ENCODE measurements at places on chromosomes 6 and 20. TPM values are rescaled to one million over a fixed set of nuclear protein-coding genes. Genes with fewer than 3 reads are reported as not detected.

DNA sequence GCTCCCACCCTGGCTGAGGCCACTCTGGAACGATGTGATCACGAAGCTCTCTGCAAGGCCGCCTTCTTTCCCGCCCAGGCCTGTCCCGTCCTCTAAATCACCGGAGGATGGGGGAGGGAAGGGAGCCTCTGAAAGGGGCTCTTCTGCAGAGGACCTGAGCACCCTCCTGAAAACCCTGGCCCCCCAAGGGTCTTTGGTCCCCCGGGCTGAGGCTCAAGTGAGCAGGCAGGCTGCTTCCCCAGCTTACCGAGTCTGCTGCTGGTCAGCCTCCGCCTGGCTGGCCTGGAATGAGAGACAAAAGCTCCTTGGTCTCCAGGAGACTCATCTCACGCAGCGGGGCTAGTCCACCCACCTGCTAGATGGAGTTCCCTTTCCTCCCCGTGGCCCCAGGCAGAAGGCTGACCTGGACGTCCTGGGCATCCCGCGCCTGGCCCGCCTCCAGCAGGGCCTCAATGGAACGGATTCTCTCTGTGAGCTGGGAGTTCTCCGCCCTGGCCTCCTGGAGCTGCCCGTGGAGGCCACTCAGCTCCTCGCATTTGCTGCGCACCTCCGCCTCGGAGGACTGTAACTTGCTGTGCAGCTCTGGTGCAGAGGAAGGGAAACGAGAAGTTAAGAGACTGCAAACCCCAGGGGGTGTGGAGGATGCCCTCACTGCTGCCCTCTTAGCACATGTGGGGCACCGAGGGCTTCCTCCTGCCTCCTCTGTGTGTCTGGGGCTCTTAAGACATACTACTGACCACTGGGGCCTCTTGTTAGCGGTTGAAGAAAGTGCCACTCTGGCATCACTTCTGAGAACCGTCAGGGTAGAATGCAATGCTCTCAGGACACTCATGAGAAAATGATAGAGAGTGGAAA, 54.7 kb downstream of the RRBP1 start:
- DNase-seq: no peak

The HLA-DQB1 gene
- total RNA-seq: not detected

The MDFI gene
- total RNA-seq: 5.0 TPM

The ALDH8A1 gene
- 0.12 TPM for total RNA-seq

The HLA-F gene
- total RNA-seq: 69.5 TPM

DNA sequence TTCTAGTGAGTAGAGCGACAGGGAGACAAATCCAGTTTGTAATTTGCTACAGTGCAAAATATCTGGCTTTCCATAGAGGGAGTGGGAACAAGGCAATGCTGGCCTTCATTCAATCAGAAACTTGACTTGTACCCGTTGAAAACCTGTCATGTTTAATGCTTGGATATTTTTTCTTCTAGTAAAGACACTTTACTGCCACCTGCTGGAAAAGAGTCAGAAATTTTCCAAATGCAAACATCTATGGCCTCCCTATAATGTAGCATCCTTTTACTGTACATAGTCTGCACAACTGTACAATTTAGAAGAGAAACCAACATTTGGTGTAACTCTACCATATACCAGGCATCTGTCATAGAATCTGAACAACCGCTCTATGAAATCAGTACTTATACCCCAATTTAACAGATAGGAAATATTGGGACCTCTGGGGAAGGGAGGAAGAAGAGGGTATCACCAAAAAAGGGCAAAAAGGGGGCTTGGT, 16.7 kb upstream of the TBC1D20 start:
- DNase-seq: peak; percentile 76

DNA sequence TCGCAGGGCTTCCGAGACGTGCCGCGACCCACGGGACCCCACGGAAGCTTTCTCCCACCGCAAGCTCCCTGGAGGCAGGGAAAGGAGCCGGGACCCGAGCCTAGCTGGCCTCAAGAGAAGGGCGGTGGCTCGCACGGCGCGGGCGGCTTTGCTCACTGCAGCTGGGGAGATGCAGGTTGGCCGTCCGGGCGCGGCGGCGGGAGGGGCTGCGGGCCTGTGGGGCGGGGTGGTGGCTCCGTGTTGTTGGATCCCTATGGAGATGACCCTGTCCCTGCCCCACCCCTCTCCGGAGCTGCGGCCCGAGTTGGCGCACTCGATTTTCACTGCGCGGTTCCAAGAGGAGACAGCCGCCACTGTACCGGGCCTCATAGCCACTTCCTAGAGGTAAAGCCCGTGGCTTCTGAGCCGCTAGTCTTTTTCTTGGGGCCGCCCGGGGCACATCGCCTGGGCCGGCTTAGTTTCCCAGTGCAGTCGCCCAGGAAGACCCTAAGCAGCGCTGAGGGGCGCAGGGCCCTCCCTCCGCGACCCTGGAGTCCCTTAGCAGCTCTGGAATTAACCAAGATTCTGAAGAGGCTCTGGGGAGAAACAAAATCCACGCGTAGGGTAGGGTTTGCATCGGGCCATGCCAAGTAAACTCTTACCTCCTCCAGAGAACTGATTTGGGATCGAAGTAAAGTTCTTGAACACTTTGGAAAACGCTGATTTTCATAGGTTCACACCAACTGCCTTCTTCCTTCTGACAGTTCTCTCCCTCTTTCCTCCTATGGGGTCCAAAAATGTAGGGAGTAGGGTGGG, at the start of gene ECT2L:
TSS of gene ECT2L (plus strand) at position 279 of the 795 bp plus-strand sequence. CDS start 17,188 bp downstream, outside the sequence.
- peak; percentile 85 for DNase-seq

The UBR2 gene
- total RNA-seq: 22.6 TPM

The BPIFB2 gene
- total RNA-seq: not detected

DNA sequence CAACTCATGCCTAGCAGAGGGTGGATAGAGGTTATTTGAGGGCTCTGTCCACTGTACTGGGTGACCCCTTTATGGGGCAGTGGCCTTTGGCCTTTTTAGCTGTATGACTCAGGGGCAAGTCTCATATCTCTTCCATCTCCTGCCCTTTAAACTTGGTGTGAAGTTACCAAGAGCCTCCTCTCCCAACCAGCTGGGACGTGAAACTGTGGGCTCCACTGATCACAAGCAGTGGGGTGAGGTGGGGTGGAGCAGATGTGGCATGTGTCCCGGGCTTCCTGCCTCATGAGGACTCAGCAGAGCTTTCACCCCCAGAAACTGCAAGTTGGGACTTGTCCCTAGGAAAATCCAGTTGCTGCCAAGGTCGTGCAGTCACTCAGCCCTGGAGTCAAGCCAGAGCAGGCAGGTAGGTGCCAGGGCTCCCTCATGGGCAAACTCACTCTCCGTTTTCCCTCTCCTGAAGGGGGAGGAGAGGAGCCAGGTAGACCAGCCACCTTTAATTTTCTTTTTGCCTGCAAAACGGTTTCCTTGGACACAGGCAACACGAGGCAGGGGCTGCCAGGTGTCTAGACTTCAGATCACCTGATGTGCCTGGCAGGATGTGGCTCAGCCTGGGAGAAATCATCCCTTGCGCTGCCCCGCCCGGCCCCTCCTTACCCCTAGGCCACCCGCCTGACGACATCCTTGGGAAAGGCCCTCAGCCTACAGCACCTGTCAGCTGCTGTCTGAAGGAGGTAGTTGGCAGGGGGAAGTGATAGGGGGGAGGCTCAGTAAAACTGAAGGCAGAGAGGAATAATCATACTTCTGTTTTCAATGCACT, 4.0 kb downstream of the CDKN1A start:
- DNase-seq: peak; percentile 69

GRCh38 chr6:68069921-68070710, 565.0 kb upstream of the ADGRB3 start:
- DNase-seq: no peak

DNA sequence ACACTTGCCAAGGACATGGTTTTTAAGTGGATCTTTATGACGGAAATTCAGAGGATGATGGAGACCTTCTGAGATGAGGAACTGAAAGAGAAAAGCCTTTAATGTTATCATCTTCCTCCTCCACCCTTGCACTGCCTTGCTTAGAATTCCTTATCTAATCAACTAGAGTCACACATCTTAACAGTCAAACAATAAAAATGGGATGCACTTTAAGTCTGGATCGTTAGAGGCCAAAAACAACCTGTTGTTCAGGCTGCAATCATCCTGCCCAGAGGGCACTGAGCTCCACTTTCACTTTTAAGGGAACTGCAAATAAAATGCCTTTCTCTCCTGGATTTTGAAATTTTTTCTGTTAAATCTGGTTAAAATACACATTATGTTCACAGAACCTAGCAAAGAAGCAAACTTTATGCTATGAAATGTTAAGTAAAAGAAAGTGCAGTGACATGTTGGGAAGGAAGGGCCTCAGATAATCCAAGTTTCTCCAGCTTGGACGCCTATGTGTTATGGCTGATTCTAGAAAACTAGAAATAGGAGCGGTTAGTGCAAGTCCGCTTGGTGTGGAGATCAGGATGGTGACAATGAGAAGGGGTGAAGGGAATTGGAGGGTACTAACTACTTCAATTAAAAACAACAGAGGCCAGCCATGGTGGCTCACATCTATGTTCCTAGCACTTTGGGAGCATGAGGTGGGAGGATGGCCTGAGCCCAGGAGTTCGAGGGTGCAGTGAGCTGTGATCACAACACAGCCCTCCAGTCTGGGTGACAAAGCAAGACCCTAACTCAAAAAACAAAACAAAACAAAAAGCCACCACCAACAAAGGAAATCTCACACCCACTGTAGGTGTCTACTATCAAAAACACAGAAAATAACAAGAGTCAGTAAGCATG, 66.4 kb upstream of the KIF13A start:
- DNase-seq: peak; percentile 51

The MYL9 gene
- total RNA-seq: 20.3 TPM

- peak; percentile 36 for DNase-seq
These were observed 398.0 kb downstream of the CDKAL1 start for GRCh38 chr6:20932284-20932683.

DNA sequence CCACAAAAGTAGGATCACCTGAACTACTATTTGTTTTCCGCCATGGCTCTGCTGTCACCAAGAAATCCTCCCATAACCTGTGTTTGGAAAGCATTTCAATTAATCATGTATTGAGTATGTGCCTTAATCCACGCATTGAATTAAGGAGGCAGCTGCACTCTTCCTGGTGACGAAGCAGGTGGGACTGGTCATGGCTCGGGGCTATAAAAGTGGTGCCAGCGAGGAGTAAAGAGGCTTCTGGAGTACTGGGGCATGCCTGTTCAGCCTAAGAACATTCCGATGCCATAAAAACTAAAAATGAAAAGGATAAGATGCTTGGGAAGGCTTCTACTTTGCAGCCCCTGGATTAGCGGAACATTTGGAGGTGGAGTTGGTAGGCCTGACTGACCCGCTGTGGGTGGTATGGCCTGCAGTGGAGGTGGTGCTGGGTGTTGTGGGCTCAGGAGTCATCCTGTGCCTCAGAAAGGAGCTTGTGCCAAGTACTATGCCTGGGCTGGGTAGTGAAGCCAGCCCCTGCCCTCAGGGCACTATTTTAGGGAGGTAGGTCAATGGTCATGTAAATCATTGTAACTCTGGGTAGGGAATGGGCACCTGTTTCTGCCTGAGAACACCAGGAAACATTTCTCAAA, 110.5 kb downstream of the B3GAT2 start:
- no peak for DNase-seq

- no peak for DNase-seq
These were observed 33.9 kb upstream of the OVOL2 start for GRCh38 chr20:18091623-18092022.

The HSD17B8 gene
- 3.2 TPM for total RNA-seq

GRCh38 chr6:13507306-13507860, 20.0 kb upstream of the GFOD1 start:
- DNase-seq: no peak

GRCh38 chr20:19094959-19095541, 117.4 kb upstream of the SLC24A3 start:
- no peak for DNase-seq

The KIFC1 gene
- total RNA-seq: 125 TPM

DNA sequence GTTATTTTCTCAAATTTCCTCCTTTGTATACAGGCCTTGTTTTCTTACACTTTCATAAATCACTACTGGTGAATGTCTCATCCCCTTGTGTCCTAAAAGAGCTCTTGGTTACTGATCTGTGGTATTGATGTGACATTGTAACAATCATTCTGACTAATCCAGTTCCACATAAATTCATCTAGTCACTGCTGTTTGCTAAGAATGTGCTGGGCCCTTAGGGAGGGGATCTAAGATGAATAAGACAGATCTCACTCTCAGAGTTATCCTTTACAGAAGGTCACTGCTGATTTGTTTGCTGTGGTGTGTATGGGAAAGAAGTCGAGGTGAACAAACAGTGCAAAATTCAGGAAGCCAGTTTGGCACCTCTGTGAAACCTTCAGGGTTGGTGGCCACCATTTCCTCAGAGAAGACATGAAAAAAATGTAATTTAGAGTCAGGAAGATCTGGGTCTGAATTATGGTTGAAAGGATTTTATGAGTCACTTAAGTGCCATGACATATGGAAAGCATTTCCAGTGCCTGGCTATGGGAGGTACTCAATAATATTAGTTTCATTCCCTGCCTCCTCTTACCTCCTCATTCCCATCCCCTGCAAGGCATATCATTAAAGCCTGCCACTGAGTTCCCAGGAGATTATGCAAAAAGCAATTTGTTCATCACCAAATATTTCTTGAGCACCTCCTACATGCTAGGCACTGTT, 121.8 kb downstream of the COL9A1 start:
- peak; percentile 2 for DNase-seq

The PRL gene
- not detected for total RNA-seq

DNA sequence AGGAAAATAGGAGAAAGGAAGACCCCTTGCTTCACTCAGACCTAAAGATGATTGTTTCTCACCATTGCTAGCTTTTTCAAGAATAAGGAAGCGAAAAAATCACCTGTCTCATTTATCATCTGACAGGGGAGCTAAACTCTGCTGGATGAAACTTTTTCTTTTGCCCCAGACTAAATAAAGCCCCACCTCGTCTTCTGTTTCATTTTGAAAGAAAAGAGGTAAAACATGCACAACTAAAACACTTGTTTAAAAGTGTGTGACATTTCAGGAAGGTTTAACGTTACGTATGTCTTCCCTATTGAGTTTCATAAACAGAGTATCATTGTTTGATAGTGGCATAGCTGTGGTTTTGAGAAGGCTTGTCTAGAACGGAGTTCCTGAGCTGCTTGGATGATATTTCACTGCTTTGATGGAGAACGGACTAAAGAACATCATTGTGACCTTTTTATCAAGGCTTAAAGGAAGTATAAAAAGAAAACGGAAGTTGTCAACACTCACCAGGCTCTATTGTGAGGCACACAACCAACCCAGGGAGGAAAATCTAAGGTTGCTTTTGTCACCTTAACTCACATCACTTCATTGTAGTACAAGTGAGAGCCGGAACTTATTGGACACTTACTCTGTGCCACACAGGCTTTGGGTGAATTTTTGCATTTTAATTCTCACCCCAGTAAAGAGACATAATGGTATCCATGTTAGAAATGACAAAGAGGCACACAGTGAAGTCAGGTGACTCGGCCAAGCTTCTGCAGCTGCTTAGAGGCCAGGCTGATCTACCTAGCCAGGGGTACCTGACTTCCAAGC, 29.5 kb downstream of the TSHZ2 start:
- no peak for DNase-seq

The ENPP3 gene
- total RNA-seq: 1.9 TPM

DNA sequence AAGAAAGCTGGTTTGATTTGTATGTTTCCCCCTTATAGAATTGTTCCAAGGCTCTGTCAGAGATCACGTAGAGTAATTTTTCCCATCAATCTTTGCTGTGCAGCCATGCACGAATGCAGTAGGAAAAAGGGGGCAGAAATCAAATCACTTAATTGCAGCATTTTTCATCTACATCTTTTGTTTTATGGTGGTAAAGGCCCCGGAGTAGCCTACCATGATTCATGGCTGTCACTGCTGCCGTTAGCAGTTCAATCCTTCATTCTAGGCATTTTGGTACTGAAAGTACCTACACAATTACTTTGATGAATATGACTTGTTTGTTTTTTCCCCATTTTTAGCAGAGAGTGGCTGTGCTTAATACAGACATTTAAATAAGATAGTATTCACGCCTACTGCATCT, 631.9 kb upstream of the MMS22L start:
- no peak for DNase-seq

- no peak for DNase-seq
These were observed 679.7 kb upstream of the ID4 start for GRCh38 chr6:19157486-19157885.

Data from RPMI7951 (cell line).